Esophagus squamous epithelium (tissue), 5 donors: ENCODE measurements at places on chromosomes 4 and X.

GRCh38 chrX:66024092-66024467 lies 15.8 kb downstream of the VSIG4 start:
- DNase-seq, result no peak

GRCh38 chr4:112704991-112705845 lies 68.3 kb downstream of the LARP7 start:
- no peak for DNase-seq

- DNase-seq, result no peak
These were observed 138.3 kb downstream of the GRIA2 start for GRCh38 chr4:157358851-157359250.

- no peak for DNase-seq
These were observed at the start of gene BEX1 for GRCh38 chrX:103063918-103064434. TSS of gene BEX1 (minus strand) at chrX:103064171. CDS start at chrX:103063274, 897 bp downstream.

- peak; percentile 2 for DNase-seq
These were observed 1.0 kb upstream of the PDGFRA start for GRCh38 chr4:54228056-54228527.

DNA sequence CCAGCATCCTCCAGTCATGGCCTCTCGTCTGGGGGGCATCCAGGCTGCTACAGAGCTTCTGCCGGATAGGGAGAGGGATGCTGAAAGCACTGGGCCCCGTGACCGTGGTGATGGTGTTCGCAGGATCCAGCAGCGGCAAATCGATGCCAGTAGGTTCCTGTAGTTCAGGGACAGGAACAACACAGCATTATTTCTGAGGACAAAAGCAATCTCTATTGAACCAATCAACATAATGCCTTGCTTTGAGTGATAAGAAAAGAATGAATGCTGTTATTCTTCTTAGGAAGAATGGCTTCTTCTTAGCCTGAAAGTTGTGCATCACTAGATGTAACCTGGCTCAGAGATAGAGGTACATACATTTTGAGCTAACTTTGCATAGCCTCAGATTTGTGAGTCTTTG lies 378.6 kb downstream of the UNC5C start:
- no peak for DNase-seq

- DNase-seq, result no peak
These were observed 91.7 kb downstream of the SLC10A6 start for GRCh38 chr4:86757468-86757867.

GRCh38 chr4:151573474-151573873 lies 164.5 kb downstream of the FHIP1A start:
- DNase-seq, result no peak

GRCh38 chr4:173128199-173128890 lies 40.3 kb upstream of the GALNT7 start:
- no peak for DNase-seq

DNA sequence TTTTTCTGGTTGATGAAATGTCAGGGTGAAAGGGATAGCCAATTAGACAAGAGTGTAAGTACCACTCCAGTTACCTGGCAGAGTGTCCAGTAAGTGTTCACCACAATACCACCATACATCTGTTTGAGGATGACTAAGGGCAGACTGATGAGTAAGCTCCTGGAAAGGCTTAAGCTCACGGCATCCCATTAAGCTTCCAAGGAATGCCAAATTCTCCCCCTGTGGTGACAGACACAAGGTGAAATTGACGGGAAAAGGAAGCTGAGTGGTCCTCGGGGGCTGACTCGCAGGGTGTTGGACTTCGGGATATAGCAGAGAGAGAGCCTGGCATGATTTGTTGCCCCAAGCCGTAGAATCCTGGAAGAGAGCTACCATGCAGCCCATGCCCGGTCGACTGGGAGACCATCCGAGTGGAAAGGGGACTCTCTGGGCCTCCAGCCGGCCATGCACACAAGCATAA lies 7.6 kb upstream of the BST1 start:
- DNase-seq, result no peak

DNA sequence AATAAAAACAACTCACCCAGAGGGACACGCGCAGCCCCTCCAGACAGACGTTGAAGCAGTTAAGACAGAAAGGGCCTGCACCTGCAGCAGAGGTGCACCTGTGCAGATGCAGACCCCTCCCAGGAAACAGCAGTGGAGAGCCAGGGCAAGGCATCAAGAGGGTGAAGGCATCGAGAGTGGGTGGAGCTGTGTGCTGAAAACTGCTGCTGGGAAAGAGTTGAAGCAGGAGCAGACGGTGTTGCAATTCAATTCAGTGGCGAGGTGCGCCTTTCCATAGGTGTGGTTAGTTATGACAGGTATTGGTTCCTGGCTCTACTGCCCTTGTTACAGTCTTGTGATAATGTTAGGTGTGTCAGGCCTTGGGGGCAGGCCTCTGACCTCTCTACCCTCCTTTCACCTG lies 16.7 kb downstream of the LETM1 start:
- DNase-seq, result no peak

DNA sequence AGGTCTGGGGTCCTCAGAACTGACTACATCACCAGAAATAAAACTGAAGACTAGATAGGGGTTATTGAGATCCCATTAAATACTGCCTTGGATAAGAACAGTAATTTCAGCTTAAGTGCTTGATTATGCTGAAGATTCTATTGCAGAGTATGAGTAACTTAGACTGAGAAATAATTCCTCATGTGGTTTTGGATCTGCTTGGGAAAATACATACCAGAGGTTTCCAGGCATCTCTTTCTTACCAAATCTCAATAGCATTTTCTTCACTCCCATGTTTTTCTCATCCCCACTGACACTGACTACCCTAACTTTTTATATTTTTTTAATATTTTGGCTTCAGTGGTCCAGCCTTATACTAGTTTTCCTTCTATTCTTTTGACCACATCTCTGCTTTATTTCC lies 92.0 kb upstream of the TEX13D start:
- no peak for DNase-seq

DNA sequence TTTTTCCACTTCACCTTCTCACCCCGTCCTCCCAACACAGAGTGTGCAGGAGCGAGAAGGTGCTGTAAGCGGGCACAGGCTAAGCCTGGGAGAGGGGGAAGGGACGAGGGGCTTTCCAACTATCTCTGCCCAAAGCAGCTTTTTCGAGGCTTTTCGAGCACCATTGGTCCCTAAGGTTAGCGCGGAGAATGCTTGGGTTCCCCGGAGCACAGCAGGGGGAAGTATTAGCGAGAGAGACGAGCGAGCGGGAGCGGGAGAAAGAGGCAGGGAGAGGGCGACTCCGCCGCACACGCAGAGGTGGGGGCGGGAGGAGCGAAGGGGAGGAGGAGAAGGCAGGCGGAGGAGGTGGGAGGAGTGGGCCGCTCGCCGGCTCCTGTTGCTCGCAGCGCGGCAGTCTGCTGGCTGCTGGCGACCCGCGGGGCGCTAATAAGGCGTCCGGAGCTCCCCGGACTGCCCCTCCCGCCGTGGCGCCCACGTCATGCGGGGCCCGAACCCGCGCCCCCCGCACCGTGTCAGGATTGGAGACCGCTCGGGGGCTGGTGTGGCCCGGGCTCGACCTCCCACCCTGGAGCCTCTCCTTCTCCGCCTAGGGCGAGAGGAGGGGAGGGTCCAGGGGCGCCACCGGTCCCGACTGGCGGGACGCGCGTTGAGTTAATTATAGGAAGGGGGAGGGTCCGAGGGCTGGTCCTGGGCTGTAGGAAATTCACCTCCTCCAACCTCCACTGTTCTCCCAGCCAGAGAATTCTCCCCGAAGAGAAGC lies at the start of gene ADAMTS3:
TSS of gene ADAMTS3 (minus strand) at position 263 of the 760 bp plus-strand sequence. CDS start 459 bp downstream, outside the sequence.
- no peak for DNase-seq
